ENCODE measurements at places on chromosomes 5 and 9. TPM values are rescaled to one million over a fixed set of nuclear protein-coding genes. Genes with fewer than 3 reads are reported as not detected.

FCN2 gene
- not detected for total RNA-seq

- no peak overlapping the region for H3K27ac ChIP-seq
- peaks cover 3% of the 10 kb centered on the region for H3K4me1 ChIP-seq
These were observed 885 bp upstream of the TMEM252 start for GRCh38 chr9:68541568-68541967.

DNA sequence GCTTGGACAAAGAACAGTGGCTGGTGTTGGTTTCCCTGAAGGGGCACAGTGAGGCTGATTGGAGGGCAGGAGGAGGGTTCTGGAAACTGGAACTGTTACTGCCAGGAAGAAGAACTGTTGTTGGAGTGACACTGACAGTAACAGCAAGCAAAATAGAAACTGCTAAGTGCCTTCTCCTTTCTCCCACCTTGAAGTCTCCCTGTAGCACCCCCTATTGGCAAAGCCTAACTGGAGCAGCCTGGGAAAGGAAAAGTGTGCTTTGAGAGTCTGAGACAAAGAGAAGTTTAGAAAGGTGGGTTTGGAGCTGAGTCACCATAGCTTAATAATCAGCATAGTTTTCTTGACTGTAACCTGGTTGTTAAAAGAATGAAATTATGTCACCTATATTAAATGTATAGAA is 2.5 kb upstream of the TMEM174 start:
- DNase-seq = peak; percentile 37
- H3K27ac ChIP-seq = no peak overlapping the region
- H3K4me3 ChIP-seq = no peak overlapping the region
- peaks cover 59% of the 10 kb centered on the region for H3K27me3 ChIP-seq
- no peaks in the 10 kb centered on the region for H3K36me3 ChIP-seq
- H3K4me1 ChIP-seq = no peaks in the 10 kb centered on the region

DNA sequence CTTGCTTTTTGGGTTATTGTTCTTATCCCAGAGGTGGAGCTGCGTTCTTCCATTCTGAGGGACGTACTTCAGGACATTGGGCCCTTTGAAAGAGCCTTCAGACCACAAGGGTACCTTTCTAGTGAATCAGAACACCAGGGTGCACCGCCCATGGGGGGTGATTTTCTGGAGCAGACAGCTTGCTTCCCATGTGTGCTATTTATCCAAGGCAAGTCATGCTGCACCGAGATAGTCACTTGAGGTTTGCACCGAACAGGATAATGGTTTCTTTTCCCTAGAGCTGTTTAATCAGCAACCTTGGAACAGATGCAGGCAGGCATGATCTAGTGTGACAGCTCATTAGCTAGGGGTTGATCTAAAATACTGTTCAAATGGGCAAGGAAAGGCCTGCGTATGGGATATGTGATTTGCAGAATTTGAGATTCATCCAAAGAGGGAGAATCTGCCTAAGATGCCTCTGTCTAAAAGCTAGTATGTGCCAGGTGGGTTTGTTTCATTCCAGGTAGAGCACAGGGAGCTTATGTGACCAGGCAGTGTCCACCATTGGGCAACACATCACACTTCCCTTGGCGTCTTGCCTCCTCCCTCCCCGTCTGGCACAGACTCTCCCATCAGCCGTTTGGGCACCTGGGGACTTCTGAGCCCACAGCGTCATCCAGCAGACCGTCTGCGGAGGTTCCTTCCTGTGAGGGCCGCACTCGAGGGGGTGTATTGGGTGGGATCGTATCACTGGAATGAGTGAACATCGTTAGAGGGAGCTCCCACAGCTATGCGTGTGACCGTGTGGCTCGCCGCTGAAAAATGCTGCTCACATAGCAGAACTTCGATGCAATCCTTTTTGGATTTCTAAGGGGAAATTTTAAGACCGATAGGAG is 23.0 kb downstream of the ABL1 start:
- no peak overlapping the region for H3K27ac ChIP-seq
- no peaks in the 10 kb centered on the region for H3K27me3 ChIP-seq
- peaks cover 1% of the 10 kb centered on the region for H3K36me3 ChIP-seq
- no peak overlapping the region for H3K4me3 ChIP-seq
- no peak for DNase-seq
- no peaks in the 10 kb centered on the region for H3K4me1 ChIP-seq

GRCh38 chr5:132799392-132799791 is 13.7 kb upstream of the SOWAHA start:
- no peak overlapping the region for H3K27ac ChIP-seq
- no peak for DNase-seq
- no peaks in the 10 kb centered on the region for H3K36me3 ChIP-seq
- no peak overlapping the region for H3K4me3 ChIP-seq
- peaks cover 58% of the 10 kb centered on the region for H3K27me3 ChIP-seq

- peak; percentile 56 for DNase-seq
- peaks cover 3% of the 10 kb centered on the region for H3K4me1 ChIP-seq
- no peak overlapping the region for H3K27ac ChIP-seq
- no peaks in the 10 kb centered on the region for H3K36me3 ChIP-seq
These were observed 41.9 kb upstream of the AGXT2 start for GRCh38 chr5:35089334-35090314.
